ENCODE measurements at places on chromosomes 5 and 9.

GRCh38 chr5:40928886-40929448, 19.7 kb downstream of the C7 start:
- no peak for DNase-seq

GRCh38 chr5:159928122-159928909, 12.0 kb downstream of the ADRA1B start:
- peak; percentile 63 for DNase-seq

GRCh38 chr9:133585481-133586351, 23.5 kb downstream of the FAM163B start:
- no peak for DNase-seq

DNA sequence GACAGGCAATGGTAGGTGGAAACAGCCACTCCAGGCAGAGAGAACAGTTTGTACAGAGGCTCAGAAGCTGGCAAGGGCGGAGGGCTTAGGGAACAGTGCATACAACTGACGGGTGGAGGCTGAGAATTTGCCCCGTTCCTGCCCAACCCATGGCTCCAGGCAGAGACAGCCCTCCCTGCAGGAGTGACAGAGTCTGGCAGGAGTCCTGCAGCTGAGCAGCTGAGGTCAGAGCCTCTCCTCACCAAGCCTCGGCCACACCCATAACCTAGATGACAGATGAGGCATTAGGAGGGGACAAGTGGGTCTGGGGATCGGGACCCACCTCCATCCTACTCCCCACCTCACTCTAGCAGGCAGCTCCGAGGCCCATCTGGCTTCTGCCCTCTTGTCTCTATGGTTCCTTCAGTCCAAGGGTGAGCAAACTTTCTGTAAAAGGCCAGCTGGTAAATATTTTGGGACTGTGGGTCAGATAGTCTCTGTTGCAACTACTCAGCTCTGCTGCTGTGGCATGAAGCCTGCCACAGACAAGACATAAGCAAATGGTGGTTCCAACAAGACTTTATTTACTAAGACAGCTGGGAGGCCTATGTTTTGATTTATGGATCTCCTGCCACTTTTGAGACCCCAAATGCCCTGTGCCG, 83.7 kb downstream of the SH3TC2 start:
- DNase-seq, result no peak

- no peak for DNase-seq
Observed at GRCh38 chr9:128249558-128249907, 26.3 kb downstream of the GOLGA2 start.

GRCh38 chr9:118230329-118230728, 526.1 kb downstream of the TLR4 start:
- DNase-seq, result no peak

GRCh38 chr9:106915851-106916250, 52.9 kb downstream of the ZNF462 start:
- no peak for DNase-seq

GRCh38 chr5:108113950-108114349, 267.9 kb downstream of the FBXL17 start:
- DNase-seq, result no peak

DNA sequence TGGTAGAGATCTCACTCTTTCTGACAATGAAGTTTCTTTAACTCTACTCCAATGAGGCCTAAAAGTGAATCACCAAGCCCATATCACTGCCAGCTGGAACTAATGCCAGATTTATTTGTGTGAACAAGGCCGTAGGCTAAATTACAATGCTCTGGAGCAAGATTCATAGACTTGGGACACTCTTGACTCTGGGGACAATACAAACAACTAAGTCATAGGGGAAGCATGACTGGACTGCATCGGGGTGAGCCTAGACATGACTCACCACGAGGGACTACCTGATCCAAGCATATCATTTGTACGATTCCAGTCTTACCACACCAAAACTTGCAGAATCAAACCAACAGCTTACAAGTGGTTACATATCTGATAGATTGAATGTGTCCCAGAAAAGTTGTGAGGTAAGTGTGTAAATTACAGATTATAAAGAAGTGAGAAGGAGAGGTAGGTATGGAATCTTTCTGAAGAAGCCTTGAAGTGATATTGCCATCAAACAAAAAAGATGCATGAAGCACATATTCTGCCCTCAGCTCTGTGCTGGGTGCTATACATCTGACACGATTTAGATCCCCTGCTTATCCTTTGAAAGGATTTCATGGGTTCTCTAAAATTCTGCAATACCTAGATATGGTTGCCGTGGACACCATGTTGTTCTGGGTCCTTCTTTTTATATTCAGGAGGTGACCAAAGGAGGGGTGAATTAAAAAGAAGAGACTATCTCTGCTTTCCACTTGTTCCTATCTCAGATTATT, 199.3 kb upstream of the PDE4D start:
- no peak for DNase-seq

DNA sequence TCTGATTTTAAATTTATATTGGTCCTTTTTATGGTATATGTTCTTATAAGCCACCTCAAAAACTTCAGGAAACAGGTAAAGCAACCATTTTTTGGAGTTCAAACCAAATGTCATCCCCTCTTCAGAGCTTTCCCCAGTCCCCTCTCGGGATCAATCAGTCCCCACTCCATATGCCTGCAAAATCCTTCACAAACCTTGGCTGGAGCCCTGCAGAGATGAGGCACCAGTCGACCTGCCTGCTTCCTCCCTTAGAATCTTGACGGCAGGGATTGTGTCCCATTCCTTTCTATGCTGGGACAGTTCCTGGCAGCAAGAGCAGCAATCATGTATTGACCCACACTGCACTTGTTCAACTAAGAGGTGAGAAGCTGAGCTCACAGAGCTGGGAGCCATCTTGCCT, 22.6 kb downstream of the B4GALT1 start:
- DNase-seq, result no peak

DNA sequence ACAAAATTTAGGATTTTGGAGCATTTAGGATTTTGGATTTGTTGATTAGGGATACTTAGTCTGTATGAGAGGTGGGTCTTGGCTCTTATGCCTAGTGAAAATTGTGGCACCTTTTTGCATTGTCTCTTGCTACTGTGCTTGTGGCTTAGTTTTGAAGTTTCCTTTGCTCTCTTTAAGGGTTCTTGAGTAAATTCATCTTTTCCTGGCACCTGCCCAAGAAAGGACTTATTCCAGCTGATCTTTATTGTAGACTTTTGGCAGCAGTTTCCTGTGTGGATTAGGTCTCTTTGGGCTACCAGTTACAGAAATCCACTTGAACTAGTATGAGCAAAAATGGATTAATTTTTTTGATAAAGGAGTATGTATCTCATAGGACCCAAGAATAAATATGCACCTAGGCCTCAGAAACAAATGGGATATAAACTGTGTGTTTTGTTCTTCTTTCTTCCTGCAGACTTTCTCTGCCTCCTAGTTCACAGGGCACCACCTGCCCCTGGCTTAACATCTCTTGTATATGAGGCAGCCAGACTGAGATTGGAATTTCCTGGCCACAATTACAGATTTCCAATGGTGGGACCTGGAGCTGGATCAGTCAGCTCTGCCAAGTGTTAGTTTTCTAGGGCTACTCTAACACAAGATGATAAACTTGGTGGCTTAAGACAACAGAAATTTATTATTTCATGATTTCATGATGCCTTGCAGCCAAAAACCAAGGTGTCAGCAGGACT, 44.6 kb downstream of the FOCAD start:
- no peak for DNase-seq

- DNase-seq, result peak; percentile 8
Observed at GRCh38 chr5:140966293-140967225, at the start of gene PCDHAC2. PCDHAC2 (plus strand) TSS chr5:140966476; CDS start chr5:140966767, 291 bp downstream.

DNA sequence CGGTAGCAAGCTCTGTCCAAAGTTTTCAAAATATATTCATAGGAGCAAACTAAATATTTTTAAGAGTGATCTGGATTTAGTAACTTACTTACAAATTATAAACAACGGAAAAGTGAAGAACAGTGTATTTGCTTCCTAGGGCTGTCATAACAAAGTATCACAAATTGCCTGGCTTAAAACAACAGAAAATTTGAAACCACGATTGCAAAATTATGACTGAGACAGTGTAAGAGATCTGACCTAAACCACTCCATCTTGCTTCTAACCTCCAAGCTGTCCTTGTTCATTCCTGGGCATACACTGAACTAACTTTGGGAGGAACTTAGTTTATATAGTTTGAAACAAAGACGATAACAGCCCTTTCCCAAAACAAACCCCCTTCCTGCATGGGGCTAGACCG, 202.0 kb upstream of the CDH6 start:
- no peak for DNase-seq

DNA sequence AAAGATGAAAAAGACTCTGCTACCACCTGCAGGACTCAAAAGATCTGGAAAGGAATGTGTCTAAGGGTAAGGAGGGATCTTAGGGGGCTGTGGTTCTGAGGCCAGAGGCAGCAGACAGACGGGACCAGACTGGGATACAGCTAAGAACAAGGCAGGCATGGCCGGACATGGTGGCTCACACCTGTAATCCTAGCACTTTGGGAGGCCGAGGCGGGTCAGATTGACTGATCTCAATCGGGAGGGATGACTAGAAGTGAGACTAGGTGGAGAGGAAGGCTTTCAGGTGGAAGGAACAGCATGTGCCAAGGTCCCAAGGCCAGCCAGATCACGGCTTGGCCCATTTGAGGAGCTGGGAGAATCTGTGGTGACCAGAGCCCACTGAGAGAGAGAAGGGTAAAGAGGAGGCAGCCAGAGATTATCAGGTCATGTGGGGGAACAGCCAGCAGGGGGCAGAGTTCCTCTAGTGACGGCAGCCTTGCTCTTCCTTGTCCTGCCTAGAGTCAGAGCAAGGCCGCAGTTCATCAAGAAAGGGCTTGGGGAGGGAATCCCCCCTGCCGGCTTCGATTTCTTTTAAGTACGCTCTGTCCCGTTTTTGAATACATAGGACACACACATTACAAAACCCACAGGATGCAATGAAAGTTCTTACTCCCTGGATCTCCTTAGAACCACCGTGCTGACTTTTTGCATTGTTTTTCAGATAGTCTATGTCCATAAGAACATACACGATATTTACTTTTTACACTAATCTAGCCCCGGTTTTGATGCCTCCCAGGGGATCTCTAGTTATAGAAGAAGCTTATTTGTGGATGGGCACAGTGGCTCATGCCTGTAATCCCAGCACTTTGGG, 2.6 kb upstream of the OLFML2A start:
- DNase-seq, result peak; percentile 84

DNA sequence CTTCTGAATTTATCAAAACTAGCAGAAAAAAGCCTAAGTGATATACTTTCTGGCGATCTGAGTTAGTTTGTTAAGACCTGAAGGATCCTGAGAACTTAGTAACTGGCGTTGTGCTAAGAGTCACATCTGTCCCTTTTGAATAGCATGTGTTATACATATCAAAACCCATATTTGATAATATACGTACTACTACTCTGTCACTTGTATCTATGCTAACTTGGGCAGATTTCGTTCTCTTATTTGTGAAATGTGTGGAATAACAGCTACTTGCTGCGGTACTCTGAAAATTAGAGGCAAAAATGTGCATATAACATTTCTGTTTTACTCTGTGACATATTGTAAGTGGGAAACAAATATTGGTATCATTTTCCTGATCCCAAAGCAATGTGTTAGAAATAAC, 126.4 kb downstream of the PARP8 start:
- no peak for DNase-seq

GRCh38 chr9:133917375-133917774, 74.7 kb downstream of the VAV2 start:
- DNase-seq, result no peak

DNA sequence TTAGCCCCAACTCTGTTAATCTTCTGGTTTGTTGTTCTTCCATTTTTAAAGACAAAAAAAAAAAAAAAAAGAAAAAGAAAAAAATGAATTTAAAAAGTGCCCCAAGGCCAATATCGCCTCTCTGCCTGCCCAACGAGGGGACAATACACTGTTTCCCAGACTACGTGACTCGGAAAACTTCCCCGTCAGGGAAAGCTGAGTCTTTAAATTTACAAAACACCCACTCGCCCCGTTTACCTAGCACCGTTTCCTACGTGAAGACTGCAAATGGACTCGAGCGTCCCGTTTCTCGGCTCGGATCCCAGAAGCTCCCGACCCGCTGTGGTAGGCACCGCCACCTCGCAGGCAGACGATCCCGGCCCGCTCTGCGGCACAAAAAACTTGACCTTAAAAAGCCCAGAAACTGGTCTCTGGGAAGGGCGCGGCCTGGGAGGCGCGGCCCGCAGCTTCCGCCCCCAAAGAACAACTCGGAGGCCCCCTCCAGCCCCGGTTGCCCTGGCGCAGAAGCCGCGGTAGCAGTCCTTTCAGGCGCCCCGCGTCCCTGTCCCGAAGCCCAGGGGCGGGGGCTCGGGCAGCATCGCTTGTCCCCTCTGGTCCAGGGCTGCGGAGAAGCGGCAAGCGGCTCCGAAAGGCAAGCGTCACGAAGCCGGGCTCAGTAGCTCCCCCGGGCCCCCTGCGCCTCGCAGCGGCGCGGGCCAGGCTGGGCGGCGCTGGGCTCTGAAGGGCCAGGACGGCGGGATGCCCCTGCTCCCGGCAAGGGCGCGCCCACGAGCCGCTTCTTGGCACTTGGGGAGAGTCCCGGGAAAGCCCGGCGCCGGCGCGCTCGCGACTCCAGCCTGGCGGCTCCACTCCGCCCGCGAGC, at the start of gene GCNT4:
GCNT4 (minus strand) TSS at position 367 of the 862 bp plus-strand sequence. CDS start 22,521 bp downstream, outside the sequence.
- peak; percentile 53 for DNase-seq
